ENCODE measurements at places on chromosomes 3 and 15. TPM values are rescaled to one million over a fixed set of nuclear protein-coding genes. Genes with fewer than 3 reads are reported as not detected.

EPHA3 gene
- not detected for total RNA-seq

RLBP1 gene
- total RNA-seq: not detected

CISH gene
- total RNA-seq: 300 TPM

SPESP1 gene
- total RNA-seq: 0.50 TPM

DLEC1 gene
- 2.3 TPM for total RNA-seq

CHSY1 gene
- 39.6 TPM for total RNA-seq

SCN5A gene
- total RNA-seq: not detected

C3orf85 gene
- total RNA-seq: not detected

BCHE gene
- not detected for total RNA-seq

CHST14 gene
- 14.3 TPM for total RNA-seq

GATM gene
- 1.6 TPM for total RNA-seq

GRCh38 chr3:16516695-16517481 is 3.4 kb upstream of the RFTN1 start:
- DNase-seq: peak; percentile 29

- DNase-seq: no peak
Measured at GRCh38 chr15:100107151-100107550, 234.6 kb downstream of the ADAMTS17 start.

- DNase-seq: no peak
Measured at GRCh38 chr3:56205406-56205805, 262.9 kb downstream of the ERC2 start.

DNA sequence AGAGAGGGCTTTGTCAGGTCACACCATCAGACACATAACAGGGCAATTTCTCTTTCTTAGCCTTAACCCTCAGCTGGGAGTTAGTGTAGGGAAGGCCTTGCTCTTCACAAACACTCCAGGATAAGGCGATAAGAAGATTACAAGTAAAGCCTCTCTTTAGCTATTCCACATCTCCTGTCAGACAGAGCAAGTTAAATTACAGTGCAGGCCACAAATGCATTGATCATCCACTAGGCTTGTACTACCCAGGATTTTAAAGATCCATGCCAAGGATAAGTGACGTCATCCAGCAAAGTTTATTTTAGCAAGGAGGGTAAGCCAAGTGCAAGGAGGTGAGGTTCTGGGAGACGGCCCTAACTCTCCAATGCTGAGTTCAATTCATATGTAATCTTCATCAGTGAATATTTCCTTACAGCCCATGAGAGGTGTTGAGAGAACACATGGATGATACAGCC is 890.6 kb upstream of the NR2F2 start:
- no peak for DNase-seq

GRCh38 chr3:46112296-46112695 is 85.0 kb upstream of the XCR1 start:
- no peak for DNase-seq

DNA sequence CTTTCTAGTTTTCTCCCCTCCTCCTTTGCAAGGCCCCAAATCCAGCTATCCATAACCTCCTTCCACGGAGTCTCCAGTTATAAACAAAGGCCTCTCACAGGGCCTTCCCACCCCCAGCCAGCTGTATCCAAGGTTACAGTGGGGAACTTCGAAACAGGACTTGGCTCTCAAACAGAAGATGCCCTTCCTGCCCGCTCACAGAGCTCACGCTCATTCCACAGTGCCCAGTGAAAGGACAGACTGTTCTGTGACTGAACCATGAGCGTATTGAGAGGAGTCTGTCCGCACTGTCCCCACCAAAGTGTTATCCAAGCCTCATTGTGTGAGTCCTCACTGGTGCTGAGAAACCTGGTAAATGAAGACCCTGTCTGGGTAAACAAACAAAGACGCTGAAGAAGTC is 35.4 kb downstream of the ARHGAP31 start:
- DNase-seq: no peak

DNA sequence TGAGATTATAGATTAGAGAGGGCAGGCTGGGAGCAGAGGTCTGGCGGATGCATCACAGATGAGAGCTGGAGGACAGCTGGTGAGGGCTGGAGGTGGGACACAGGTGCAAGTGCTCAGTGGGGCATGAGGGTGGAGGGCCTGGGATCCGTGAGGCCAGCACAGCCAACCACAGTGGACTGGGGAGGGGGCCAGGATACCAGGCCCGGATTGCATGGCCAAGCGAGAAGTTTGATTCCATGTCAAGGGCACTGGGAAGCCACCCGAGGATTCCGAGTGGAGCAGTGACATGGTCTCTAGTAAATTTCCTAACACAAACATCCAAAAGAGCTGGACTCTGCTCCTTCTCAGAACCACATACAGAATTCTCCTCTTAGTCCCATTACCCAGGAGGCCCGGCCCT is 44.0 kb upstream of the SLC41A3 start:
- DNase-seq: no peak

GRCh38 chr3:77919244-77919643 is 879.3 kb downstream of the ROBO2 start:
- no peak for DNase-seq

DNA sequence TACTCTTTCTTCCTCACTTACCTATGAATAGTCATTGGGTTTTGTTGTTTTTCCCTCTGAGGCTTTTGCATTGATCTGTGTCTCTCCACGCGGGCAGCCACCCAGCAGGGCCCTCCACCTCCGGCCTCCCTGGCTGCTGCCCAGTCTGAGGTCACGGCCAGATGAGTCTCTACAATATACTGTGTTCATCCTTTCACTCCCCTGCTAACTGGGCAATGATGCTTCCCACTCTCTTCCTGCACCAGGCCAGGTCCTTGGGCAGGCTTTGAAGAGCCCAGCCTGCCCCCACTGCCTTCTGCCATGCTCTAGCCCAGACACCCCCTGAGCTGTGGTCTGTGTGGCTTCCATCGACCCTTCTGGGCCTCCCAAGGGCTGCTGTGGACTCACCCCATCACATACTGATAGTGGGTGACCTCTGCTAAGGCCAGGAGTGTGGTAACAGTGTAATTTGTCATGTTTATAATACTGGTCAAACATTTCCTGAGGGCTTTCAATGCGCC is 18.0 kb downstream of the PDIA5 start:
- no peak for DNase-seq

DNA sequence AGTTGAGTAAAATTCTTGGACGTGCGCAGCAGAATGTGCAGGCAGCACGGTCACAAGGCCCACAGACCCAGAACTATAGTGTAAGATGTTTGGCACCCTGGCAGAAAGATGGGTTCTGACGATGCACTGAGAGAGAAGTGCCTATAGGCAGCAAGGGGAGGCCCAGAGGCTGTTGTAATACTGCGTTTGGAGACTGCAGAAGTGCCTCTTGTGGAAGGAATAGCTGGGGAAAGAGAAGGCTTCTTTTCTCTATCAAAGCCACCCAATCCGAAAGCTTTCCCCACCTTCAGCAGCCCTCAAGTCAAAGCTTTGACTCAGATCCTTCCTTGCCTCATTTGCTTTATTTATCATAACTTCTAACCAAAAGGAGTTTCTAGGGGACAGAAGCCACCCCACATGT is 5.2 kb upstream of the SIN3A start:
- DNase-seq: no peak

DNA sequence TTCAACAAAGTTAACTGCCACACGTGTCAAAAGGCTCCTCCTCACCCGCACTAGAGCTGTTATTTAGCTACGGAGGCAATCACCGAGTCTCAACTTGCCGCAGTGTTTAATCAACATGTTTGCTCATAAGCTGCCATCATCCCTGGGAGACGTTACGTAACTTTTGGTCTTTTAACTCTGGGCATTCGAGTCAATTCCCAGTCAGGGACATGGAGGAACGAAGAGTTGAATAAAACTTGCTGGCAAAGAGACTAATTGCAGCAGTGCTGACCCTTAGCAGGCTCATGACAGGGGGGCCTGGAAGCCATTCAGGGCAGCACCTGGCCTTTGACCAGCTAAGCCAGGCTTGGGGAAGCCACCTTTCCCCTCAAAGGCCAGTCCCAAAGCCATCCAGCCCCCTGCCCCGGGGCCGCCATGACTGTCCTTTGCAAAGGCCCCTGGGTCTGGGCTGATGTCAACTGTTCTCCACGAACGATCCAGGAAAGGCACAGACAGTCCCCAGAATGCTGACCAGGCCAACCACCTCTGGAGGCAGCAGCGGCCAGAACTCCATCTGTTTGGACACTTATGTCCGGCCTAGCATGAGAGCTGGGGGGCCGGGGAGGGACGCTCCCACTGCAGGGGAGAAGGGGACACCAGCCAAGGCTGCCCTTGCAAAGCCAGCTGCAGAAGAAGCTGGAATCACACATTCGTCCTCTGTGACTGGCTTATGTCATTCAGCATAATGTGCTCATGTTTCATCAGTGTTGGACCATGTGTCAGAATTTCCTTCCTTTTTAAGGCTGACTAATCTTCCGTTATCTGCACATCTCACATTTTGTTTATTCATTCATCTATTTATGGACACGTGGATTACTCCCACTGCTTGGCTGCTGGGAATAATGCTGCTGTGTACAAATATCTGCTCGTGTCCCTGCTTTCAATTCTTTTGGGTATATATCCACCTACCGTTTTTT is 43.7 kb downstream of the PCSK6 start:
- no peak for DNase-seq

DNA sequence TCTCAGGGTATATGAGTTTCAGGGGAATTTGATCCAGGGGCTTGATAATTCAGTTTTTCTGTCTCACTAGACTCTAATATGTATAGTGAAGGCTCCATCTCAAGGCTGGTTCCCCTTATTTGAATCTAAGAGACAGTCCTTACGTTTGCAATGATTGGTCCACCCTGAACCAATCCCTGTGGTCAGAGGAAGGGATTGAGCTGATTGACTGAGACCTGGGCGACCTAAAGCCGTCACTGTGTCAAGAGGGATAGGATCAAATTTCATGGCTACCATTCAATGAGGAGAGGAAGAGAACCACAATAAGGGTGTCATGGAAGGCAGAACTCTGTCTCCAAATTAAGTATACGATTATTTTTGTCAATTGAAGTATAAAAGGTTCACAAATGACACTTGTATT is 16.3 kb downstream of the NUDT16 start:
- DNase-seq: no peak

DNA sequence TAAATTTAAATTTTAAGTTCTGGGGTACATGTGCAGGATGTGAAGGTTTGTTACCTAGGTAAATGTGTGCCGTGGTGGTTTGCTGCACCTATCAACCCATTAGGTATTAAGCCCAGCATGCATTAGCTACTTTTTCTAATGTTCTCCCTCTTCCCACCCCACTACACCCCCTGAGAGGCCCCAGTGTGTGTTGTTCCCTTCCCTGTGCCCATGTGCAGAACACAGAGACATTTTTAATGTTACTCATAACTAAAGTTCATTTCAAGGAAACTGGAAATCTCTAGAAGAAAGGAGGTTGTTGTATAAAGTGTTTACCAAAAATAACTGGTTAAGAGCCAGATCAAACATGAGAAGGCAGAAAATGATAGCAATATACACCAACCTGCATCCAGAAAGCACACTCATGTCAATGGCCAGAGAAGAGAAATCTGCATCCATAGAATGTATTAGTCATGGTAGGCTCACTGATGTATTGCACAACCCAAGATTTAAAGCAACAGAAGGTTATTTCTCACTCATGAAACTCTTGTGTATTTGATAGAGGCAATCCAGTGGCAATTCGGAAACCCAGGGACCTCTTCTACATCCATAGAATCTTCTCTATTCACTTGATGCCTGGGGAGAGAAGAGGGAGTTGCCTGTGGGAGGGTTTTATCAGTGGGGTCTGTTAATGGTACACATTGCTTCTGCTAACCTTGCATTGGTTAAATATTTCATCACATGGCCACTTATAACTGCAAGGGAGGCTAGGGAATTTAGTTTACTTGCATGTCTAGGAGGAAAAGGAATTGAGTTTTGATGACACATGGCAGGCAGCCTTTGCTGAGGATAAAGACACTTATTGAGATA is 321.9 kb upstream of the RASGRP1 start:
- DNase-seq: no peak

- no peak for DNase-seq
Measured at GRCh38 chr15:66955871-66956585, 109.4 kb upstream of the SMAD3 start.

GRCh38 chr3:161549261-161549660 is 52.7 kb downstream of the OTOL1 start:
- DNase-seq: no peak

- DNase-seq: peak; percentile 84
Measured at GRCh38 chr3:47522082-47522987, 8.8 kb upstream of the ELP6 start.

DNA sequence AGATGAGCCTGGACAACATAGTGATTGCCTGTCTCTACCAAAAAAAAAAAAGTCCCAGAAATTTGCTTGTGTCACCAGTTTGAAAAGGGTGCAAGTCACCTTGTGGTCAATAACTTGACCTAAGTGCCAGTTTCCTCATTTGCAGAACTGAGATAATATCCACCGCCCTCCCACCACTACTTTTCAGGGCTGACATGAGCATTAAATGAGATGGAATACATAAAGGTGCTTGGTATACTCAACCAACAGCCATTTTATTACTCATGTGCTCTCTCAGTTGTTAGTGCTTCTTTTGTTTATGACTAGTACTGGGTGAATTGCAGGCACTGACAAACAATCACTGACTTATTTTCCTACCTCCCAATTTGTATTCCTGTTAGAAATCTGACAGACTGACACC is 340.5 kb upstream of the SATB1 start:
- no peak for DNase-seq

- DNase-seq: peak; percentile 72
Measured at GRCh38 chr15:68352401-68353062, 75.0 kb downstream of the FEM1B start.

GRCh38 chr3:12905316-12906071 is 64.1 kb upstream of the RPL32 start:
- no peak for DNase-seq
